Stimulated activated CD8-positive, alpha-beta memory T cell treated with anti-CD3 and anti-CD28 coated beads, Interleukin-7, amount 100 ng/mL, for 4 hours (primary cell): ENCODE measurements at places on chromosomes 7 and 10.

GRCh38 chr10:95864906-95865813 lies 42.6 kb upstream of the CC2D2B start:
- DNase-seq = no peak

- DNase-seq = no peak
Measured at GRCh38 chr10:107914450-107915214, 750.1 kb upstream of the SORCS1 start.

DNA sequence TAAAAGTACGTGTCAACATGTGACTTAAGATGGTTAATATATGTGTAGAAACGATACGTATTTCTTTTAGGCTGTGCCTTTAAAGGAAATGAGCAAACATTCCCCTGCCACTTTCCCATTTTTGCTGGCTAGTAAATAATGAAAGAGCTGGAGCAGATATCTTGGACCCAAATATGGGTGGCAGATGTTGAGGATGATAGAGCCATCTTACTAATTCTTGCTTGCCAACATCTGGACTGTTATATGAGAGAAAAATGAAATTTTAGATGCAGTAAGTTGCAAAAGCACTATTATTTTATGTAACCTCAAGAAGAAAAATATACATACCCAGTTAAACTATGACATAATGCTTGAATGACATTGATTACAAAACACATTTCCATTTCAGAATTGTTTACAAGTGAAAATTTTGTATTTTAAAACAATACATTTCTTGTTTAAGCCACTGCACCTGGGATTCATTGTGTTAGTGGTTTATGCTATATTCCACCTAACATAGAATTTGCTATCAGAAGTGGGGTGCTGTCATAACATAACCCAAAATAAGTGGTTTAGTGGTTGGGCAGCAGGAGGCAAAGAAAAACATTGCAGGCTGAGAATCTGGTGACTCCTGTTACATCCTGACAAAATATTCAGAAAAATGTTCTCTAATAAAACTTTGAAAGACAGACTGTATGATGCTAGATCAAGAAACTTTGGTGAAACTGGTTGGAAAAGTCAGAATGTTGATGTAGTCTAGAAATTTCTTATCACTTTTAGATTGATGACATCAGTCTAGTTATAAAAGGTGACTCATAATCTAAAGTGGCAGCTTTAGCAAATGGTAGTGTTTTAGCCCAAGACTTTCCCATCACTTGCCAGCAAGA lies 305.0 kb downstream of the PTEN start:
- no peak for DNase-seq

DNA sequence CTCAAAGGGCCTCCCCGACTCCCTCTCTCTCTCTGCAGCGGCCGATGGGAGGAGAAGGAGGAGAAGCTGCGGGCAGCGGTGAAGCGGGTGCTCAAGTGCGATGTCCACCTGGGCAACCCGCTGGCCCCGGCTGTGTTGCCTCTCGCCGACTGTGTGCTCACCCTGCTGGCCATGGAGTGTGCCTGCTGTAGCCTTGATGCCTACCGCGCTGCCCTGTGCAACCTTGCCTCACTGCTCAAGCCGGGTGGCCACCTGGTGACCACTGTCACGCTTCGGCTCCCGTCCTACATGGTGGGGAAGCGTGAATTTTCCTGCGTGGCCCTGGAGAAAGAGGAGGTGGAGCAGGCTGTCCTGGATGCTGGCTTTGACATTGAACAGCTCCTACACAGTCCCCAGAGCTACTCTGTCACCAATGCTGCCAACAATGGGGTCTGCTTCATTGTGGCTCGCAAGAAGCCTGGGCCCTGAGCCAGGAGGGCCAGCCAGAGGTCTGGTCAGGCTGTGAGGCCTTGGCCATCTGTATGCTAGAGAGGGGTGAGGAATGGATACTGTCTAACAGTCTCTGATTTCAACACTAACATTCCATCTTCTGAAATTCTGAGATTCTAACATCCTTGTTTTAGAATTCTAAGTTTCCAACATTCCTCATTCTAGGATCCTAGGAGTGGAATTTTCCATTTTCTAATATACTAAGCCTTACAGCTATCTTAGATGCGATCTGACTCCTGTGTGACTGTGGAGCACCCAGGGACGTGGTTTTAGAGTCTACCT lies 3.6 kb downstream of the INMT start:
- no peak for DNase-seq

DNA sequence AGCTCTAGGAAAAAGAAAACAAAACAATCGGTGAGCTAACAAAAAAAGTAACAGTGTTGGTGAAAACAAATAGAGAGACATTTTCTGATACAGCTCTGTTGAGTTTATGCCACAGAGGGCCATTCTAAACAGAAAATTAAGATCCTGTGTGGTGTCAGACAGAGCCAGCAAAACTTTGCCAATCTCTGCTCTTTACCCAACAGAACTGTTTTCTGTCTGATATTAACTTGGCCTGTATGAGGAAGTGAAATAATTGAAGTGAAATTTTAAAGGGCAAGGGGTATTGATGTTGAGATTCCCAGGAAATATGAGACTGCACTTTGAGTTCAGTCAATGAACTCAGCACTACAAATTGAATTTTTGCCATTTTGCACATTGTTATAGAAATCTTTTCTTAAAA lies 101.0 kb downstream of the AOAH start:
- DNase-seq = no peak

DNA sequence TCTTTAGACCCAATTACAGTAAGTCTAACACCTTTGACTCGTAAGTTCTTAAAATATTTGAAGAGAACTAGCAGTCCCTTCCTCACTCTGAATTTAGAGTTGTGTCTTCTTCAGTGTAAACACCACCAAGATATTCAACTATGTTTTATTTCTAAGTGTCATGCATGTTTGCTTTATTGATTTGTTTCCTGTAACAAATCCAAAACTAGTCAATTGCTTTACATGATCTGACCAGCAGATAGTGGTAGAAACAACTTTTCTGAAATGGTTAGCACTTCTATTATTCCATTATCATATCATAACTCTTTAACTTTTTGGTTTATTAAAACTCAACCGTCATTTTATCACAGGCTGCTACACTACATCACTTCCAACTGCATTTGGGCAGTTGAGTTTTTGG lies 90.1 kb downstream of the INHBA start:
- no peak for DNase-seq

GRCh38 chr7:135710417-135711138 lies 17.4 kb downstream of the SLC13A4 start:
- no peak for DNase-seq

GRCh38 chr10:47400786-47401185 lies 16.7 kb upstream of the ZNF488 start:
- no peak for DNase-seq

- no peak for DNase-seq
Measured at GRCh38 chr10:8063128-8063908, 8.8 kb downstream of the GATA3 start.

- no peak for DNase-seq
Measured at GRCh38 chr10:34106356-34106885, 708.7 kb downstream of the PARD3 start.

GRCh38 chr7:105972276-105972675 lies 9.2 kb downstream of the CDHR3 start:
- DNase-seq = no peak

GRCh38 chr10:35884657-35885071 lies 242.6 kb upstream of the FZD8 start:
- no peak for DNase-seq

GRCh38 chr7:73717991-73718405 lies 1.5 kb downstream of the STX1A start:
- peak; percentile 75 for DNase-seq

DNA sequence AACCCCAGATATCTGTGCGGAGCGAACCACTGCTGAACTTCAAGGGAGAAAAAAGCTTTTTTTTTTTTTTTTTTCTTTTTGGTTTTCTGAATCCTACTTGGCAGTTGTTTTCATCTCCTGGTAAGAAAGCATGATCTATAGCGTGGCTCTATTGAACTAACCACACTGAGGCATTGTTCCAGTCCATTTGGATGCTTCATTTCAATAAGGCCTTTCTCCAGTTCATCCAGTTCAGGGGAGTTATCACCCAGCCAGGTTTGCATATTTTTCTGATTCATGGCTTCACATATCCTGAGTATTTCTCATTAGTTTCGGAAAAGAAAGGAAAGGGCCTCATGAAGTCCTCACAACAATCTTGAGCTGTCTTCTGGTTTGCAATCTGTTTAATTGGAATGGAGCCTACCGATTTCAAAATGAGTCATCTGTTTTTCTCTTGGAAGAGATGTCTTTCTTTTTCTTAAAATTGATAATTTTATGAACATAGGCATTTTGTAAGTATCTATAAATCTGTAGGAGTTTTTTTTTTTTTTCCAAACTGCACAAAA lies 93.1 kb upstream of the STEAP4 start:
- DNase-seq = no peak

DNA sequence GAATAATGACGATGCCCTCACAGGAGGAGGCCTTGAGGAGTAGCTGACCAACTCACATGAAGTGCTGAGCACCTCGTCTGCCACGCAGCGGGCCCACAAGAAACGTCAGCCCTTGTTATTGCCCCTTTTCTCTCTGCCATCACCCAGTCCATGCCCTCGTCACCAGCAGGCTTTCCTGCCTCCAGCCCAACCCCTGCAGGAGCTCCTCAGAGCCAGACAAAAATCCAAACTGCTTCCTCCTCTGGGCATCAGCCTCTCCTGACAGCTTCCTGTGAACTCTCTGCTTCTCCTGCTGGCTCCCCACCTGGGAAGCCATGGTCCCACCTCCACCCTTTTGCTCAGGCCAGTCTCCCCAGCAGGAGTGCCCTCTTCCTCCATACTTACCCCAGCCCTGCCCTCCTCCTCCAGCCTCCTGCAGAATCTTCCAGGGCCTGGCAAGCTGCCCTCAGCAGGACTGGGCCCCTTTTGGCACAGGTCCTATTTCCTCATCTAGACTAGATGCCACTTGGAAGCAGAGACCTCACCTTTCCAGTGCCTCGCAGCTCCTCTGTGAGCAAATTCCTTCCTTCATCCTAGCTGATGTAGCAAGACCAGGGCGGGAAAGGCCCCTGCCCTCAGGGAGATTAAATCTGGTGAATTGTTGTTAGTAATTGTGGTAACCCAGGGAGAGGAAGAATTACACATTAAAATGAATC lies 115.1 kb downstream of the C10orf105 start:
- no peak for DNase-seq

- no peak for DNase-seq
Measured at GRCh38 chr10:126946746-126947145, 41.5 kb downstream of the DOCK1 start.

DNA sequence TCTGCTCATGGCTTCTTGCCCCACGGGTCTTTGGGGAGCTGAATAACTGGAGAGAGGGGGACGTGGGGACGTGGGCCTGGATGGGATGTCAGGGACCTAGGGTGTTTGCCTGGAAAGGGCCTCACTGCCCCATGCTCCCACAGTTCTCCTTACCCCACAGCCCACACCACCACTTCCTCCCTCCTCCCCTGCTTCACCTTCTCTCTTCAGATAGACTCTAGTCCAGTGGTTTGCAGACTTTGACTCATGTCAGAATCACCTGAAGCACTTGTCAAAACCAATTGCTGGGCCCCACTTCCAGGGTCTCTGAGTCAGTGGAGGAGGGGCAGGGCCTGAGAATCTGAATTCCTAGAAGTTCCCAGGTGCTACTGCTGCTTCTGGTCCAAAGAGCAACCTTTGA lies 327.4 kb downstream of the RPS24 start:
- DNase-seq = no peak

GRCh38 chr7:771234-772004 lies 44.3 kb upstream of the PRKAR1B start:
- no peak for DNase-seq
